ENCODE measurements at places on chromosomes 2 and 18.

DNA sequence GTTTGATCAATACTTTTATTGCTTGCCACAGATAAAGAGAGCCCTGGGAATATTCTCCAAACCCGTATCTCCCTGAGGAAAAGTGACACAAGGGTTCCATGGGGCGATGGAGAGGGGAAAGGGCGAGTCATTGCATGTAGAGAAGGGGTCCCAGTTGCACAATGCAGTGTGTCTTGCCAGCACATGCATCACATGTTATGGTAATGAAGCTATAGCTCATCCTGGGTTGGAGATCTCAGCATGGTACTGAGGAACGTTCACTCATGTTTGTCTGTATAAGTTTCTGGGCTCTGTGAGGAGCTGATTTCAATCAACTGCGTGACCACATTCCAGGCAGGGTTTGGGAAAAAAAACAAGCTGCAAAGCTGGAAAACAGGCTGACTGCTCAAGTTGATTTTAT is 220.7 kb upstream of the MC4R start:
- no peak for DNase-seq

GRCh38 chr2:128753800-128754199 is 435.1 kb upstream of the HS6ST1 start:
- no peak for DNase-seq

GRCh38 chr2:32632089-32632488 is 4.2 kb downstream of the TTC27 start:
- no peak for DNase-seq

DNA sequence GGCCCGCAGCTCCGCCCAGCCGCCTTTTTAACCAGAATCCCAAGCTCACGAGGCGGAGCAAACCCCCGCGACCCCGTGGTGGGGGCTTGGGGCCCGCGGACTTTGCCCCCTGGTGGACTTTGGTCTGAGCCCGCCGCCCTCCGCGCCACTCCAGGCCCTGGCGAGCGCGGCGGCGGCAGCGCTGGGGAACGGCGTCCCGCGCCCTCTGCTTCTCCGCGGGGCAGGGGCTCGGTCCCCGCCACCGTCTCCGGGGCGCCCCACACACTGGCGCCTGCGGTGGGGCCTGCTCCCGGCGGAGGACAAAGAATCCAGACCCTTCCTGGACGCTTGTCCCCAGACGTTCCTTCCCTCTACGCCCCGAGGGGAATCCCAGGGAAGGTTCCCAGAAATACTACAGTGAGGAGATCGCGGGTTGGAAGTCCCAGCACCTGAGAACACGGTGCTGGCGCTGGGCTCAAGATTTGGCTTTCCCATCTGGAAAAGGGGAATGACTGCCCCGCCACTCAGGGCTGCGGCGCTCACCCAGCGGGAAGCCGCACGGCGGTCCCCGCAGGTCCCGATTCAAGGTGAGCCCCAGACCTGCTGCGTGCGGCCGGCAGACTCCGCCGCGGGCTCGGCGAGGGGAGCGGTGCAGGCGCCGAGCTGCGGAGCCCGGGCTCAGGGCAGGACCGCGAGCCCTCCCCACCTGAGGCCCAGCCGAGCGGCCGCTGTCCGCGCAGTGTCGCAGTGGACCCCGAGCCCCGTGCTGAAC is at the start of gene HAAO:
Gene HAAO (minus strand): TSS at position 1 of the 751 bp plus-strand sequence. CDS start 47 bp downstream, outside the sequence.
- DNase-seq, result no peak

- DNase-seq, result no peak
Observed at GRCh38 chr2:229343661-229344060, 72.6 kb upstream of the PID1 start.

DNA sequence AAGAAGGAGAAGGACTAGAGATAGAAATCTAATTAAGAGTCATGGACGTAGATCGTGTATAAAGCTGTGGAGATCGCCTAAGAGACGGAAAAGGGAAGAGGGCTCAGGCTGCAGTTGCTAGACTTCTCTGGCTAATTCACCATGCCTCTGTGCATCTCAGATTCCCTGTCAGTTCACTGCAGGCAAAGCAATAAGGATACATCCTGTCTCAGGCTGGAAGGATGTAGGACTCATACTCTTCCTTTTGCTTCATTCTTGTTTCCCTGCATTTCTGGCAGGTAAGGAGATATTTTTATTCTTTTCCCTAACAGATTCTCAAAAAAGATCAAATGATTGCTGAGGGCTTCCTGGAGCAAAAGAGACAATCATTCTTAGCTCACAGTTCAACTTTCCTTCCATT is 112.5 kb downstream of the AP1S3 start:
- no peak for DNase-seq

DNA sequence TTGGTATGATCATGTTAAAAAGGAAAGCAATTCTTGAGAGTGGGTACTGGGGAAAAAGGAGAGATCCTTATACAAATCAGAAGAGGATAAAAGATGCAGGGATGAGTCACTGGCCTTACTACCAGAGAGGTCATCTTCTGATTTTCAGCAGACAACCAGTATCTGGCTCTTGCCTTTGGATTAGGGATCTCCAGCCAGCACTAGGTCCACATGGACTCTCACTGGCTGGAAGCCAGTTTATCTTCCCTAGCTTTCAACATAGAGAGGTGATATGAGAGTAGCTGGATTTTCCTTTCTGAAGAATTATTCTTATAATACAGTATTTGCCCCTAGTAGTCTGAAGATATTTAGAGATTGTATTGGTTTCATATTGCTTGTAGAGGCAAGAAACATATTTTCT is 30.2 kb downstream of the CERKL start:
- no peak for DNase-seq

- no peak for DNase-seq
Observed at GRCh38 chr2:231355508-231356465, 39.7 kb upstream of the B3GNT7 start.

GRCh38 chr2:234178330-234179030 is 128.0 kb downstream of the SPP2 start:
- no peak for DNase-seq

- no peak for DNase-seq
Observed at GRCh38 chr18:574149-574860, 5.9 kb upstream of the CETN1 start.

DNA sequence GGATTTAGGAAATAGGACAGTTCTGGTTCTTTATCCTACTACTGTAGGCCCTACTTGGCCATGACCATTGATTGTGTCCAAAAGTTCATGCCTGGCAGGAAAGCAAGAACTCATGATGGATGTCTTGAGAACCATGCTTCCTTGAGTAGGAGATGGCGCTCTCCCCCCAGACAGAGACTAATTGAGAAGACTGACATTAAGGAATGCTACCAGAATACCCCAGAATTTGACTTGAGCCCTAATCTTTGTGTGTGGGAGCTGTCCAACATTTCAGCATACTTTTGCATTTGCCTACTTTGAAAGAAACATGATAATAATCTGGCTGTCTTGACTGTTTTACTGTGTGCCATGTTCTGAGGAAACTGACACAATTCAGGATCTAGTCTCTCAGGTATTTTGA is 23.3 kb downstream of the MAPRE3 start:
- DNase-seq, result no peak

GRCh38 chr2:191412353-191412752 is 167.1 kb downstream of the MYO1B start:
- no peak for DNase-seq

DNA sequence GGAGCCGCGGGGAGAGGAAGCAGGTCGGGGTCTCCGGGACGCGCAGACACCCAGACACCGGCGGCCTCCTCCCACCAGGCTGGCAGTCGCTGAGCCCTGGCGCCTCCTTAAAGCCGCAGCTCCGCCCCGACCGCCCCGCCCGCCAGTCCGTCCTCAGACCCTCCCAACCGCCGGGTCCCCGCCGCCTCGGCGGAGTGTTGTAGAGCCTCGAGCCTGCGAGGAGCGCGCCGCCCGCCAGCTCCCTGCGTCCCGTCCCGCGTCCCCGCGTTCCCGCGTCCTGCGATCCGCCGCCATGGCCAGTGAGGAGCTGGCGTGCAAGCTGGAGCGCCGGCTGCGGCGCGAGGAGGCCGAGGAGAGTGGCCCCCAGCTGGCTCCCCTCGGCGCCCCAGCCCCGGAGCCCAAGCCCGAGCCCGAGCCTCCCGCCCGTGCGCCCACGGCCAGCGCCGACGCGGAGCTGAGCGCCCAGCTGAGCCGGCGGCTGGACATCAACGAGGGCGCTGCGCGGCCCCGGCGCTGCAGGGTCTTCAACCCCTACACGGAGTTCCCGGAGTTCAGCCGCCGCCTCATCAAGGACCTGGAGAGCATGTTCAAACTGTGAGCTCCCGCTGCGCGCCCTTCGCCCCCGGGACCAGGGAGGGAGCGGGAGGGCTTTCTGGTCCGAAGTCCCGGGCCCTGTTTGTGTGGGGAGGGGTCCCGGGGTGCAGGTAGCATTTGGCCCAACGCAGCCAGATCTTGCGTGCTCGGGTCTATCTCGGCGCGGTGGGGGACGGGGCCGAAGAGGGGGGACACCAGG is at the start of gene EFHD1:
Gene EFHD1 (plus strand): TSS at position 192 of the 793 bp plus-strand sequence. CDS start 101 bp downstream, at position 293.
- peak; percentile 13 for DNase-seq

DNA sequence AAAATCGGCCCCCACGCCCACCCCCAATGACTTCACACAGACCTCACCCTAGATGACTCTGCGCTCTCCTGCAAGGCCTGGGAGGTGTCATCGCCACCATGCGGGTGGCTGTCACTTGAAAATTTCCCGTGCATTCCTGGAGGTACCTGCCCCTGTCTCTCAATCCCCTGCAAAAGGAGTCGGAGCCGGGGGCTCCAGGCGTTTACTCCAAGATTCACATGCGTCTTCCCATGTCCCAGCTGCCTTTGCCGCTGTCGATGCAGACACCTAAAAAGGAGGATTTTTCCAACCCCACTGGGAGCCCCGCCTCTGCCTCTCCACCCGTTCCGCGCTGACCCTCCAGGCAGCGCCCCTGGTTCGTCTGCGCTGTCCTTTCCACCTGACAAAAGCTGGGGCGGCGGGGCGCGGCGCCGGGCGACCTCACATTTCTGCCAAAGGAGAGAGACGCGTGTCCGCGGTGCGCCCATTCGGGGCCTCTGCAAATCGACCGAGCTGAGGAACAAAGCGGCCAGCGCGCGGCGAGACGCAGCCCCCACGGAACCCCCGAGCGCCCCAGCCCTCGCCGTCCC is 667 bp downstream of the REEP1 start:
- no peak for DNase-seq

DNA sequence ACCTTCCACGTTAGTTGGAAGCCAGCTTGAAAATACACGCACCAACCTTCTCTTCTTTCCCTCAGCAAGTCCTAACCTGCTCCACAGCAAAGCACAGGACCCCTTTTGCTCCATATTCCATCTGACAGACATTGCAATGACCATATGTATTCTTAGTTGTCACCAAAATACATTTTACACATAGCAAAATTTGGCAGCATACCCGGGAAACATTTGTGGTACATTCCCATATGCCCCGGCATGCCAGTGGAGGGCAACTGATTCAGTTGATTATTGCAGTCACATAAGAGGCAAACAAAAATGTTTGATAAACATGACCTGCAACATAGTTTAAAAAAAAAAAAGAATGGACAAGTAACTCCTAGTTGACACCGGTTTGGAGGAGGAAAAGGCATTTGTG is 202.1 kb upstream of the UBE2E3 start:
- no peak for DNase-seq

- no peak for DNase-seq
Observed at GRCh38 chr2:19356545-19357401, 1.6 kb downstream of the OSR1 start.

DNA sequence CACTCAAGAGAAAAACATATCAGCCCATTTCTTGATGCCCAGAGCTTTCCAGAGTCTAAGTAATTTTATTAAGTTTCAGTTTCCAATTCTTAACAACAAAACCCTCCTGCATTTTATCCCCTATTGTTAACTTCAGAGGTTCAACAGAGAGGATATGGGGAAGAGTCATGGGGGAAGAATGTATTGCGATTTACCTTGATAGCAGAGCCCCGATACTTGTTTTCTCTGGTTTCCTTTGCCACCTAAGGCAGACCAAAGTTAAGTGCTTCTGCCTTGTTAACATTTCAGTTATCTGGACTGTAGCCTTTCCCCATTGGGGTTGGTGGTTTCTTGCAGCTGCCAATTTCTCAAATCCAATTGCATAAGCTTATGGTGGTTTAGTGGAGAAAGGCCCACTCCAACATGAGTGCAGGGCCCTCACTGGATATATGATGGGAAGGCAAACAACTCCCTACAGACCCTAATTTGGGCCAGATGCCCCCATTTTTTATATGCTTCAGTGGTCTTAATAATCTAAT is 82.0 kb upstream of the ITGB6 start:
- no peak for DNase-seq

DNA sequence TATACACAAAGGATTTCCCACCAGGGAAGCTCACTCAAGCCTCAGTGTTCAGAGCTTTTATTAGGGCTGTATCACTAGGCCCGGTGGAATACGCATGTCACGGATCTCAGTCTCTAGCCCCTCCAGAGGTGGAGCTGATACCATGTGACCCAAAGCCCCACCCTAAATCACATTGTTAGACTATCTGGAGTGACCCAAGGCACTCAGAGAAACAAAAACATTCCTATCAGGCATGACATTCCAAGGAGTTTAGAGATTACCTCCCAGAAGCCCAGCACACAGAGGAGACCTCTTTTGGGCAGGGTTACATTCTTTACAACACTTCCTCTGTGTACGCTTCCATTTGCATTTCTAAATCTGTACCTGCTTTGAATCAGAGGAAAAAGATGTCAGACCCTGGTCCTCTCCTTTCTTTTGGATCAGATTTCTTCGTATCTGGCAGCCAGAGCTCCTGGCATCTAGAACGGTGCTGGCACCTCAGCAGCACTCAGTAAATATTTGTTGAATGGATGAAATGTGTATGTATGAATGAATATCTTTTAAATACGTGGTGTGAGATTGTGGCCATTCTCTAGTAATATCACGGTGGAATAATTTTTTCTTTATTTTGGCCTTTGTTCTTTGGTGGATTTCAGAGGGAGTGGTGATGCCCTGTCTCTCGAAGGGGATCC is 37.7 kb upstream of the SMAD2 start:
- peak; percentile 20 for DNase-seq

GRCh38 chr2:8567469-8568260 is 114.2 kb upstream of the ID2 start:
- DNase-seq, result no peak

GRCh38 chr18:62282188-62282629 is 42.9 kb upstream of the TNFRSF11A start:
- no peak for DNase-seq

- no peak for DNase-seq
Observed at GRCh38 chr2:159683817-159684216, 28.5 kb upstream of the MARCHF7 start.

GRCh38 chr2:237968048-237968862 is 1.4 kb downstream of the UBE2F start:
- no peak for DNase-seq

DNA sequence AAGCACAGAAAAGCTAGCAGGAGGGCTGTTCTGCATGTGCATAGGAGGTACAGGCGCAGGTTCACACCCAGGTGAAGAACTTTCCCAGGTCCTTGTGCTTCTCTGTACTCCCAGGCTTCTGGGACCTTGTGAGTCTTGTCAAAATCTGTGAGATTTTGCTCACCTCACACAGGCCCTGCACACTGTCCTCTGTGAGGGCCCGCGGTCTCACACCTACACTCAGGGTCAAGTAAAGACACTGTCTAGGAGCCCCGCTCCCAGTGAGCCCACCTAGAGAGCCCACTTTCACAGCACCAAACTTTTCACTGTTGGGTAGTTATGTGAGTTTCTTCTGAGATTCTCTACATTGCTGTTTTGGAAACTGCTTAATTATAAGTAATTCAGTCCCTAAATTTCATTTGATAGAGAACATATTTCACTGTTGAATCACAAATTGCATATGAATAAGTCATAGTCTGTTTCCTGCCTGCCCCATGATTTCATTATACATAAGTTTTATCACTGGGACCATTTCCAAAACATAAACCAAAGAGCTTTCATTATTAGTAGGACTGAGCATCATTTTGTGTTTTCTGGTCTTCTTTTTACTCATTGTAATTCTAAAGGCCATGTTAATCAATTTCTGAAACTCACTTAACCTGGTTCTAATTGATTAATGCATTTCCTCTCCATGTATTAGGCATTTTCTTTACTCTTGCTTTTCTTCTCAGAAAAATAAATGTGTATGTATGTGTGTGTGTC is 234.2 kb upstream of the SPOPL start:
- DNase-seq, result no peak
